ENCODE measurements at places on chromosomes 1 and 21.

DNA sequence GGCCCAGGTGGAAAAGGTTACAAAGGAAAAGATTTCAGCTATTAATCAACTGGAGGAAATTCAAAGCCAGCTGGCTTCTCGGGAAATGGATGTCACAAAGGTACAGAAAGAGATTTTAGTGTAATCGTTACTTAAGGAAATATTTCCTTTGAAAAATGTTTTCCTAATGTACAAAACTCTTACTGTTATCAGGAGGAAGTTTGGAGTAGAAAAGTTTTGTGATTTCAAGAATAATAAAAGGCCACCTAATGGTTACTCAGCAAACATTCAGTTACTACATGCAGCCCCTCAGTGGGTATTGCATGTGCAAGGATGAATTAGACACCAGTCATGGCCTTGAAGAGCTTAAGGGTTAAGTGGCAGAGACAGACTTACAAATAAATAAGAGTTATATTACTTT is 85.2 kb downstream of the SDCCAG8 start:
- no peak for DNase-seq

- no peak for DNase-seq
These were observed 23.7 kb downstream of the GLUL start for GRCh38 chr1:182367926-182368325.

GRCh38 chr1:166915941-166916340 is 39.9 kb upstream of the TADA1 start:
- no peak for DNase-seq

GRCh38 chr1:193411714-193412113 is 225.3 kb upstream of the B3GALT2 start:
- DNase-seq, result no peak

GRCh38 chr1:106621853-106622252 is 434.6 kb upstream of the PRMT6 start:
- peak; percentile 33 for DNase-seq

DNA sequence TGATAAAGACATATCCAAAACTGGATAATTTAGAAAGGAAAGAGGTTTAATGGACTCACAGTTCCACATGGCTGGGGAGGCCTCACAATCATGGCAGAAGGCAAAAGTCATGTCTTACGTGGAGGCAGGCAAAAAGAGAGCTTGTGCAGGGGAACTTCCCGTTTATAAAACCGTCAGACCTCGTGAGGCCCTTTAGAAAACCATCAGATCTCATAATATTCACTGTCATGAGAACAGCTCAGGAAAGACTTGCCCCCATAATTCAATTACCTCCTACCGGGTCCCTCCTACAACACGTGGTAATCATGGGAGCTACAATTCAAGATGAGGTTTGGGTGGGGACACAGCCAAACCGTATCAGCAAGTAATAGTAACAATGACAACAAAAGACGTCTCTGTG is 88.2 kb upstream of the SLC25A33 start:
- DNase-seq, result no peak

- DNase-seq, result no peak
These were observed 3.5 kb downstream of the GNAT2 start for GRCh38 chr1:109615879-109616278.

- peak; percentile 96 for DNase-seq
These were observed 63.4 kb upstream of the COA6 start for GRCh38 chr1:234309598-234310459.

DNA sequence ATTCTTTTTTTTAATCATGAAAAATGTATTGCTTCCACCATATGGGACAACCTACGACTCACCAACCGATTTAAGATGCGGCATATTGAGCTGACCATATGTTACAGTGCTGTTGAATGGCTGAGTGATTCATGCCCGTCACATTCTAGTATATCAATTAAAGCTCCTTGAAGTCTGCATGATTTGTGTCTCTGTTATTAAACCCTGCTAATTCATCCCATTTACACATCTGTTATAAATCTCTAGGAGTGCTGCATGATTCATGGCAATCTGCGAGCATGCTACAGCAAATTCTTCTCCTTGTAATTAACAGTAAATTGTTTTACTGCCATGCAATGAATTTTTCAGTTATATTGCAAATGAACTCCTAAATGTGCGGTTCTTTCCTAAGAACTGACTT is 239.8 kb downstream of the USH2A start:
- DNase-seq, result no peak

DNA sequence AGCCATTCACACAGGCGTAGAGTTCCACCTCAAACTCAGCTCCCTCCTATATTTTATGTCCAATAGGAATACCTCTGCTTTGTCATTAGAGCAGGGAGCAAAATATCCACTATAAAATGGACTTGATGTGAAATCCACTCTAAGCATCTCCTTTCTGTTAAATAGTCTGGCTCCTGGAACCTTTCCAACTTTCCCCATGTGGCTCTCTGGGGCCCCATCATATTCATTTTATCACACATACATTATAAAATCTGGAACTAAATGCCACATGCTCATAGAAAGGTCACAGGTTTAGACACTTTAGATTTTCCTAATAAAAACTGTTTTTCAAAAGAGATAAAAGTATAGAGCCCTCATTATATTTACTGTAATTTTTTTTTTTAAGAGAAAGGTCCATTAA is 82.1 kb downstream of the PTPN14 start:
- DNase-seq, result no peak

GRCh38 chr1:22142315-22143064 is 407 bp downstream of the WNT4 start:
- peak; percentile 28 for DNase-seq

DNA sequence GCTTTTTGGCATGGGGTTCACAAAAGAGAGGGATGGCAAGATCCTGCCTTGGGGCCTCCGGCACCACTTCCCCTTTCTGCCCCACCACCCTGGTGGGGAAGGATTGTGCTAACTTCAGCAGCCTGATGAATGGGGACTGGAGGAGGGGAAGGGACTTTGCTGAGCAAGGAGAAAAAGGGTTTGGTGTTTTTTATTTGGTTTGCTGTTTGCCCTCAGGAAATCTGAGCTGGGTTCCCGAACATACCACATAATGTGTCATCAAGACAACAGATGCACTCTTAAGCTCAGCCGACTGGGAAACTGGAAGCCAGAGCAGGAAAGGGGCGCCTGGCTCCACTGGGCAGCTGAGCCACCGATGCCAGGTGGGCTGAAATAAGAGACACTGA is 19.8 kb downstream of the OLFML2B start:
- DNase-seq, result no peak

DNA sequence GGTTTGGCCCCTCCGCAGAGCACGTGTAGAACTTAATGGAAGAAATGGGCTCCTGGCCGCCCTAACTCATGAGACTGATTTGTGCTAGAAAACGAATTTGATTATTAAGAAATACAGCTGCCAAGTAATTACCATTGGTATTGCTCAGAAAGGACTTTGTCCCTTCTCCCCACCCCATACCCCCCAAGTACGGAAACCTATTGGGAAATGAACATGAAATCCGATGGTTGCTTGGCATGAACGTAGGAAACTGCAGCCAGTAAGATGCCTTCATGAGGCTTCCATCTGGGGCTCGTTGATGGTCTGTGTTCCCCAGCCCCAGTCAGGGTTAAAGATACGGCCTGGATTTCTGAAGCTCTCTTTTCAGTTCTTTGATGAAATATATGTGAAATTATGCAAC is 21.4 kb downstream of the PER3 start:
- DNase-seq, result no peak

- no peak for DNase-seq
These were observed 148.3 kb downstream of the TGFBR3 start for GRCh38 chr1:91737650-91738049.

- DNase-seq, result no peak
These were observed 46.4 kb upstream of the JUN start for GRCh38 chr1:58830291-58830690.

DNA sequence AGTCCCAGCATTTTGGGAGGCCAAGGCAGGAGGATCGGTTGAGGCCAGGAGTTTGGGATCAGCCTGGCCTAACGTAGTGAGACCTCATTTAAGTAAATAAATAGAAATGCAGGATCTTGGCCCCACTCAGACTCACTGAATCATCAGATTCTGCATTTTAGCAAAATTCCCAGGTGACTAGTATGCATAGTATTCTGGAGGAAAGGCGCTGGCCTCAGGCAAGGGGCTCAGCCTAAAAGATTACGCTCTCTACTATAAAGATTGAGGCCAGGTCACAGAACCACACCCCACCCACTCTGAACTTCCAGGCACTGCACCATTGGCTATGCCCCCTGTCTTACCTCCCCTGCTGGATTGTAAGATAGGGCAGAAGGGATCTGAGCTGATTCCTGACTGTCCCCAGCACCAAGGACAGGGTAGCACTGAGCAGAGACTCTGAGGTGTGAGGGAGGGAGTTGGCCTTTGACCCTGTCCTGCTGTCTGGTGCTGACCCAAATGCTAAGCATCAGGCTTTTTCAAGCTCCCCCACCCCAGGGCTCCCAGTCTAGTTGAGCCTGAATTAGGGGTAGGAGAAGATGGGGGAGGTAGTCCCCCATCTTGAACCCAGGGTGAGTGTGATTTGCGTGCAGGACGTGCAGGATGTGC is 2.7 kb downstream of the FOXE3 start:
- no peak for DNase-seq

DNA sequence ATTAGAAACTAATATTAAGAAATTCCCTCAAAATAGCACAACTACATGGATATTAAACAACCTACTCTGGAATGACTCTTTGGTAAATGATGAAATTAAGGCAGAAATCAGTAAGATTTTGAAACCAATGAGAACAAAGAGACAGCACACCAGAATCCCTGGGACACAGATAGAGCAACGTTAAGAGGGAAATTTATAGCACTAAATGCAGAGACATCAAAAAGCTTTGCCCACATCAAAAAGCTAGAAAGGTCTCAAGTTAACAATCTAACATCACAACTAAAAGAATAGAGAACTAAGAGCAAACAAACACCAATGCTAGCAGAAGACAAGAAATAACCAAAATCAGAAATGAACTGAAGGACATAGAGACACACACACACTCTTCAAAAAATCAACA is 48.6 kb upstream of the LRRC8B start:
- DNase-seq, result no peak

DNA sequence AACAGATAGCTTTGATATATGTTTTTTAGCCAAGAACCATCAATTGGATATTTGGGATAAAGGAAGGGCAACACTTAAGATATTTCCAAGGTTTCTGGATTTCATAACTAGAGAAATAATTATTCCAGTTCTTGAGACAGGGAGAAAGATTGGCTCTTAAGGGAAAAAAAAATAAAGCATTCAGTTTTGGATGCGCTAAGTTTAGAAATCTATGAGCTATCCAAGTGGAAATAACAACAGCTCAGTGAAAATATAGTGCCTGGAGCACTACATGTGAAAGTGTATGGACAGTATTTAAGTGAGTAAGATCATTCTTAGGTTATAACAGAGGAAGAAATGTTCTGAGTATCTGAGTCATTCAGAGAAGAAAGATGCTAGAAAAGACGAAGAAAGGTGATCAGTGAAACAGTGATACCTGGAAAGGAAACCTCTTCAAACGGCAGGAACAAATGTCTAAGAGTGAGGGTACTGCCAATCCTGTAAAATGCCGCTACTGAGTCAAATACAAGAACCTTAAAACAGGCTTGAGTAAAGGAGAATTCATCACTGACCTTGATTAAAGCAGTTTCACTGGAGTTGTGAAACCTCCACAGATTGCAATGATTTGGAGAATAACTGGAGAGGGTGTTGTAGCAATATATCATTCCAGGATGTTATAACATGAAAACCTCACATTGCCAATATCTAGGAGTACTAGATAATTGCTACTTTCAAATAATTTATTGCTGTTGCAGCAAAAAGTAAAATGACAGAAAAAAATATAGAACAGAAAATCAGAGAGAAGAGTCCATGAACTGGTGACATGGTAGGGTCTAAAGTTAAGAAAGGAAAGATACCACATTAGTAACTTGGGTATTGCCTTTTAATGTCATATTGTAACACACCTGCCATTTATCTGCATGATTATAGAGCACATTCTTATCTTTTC is 482.1 kb upstream of the RGS18 start:
- no peak for DNase-seq

DNA sequence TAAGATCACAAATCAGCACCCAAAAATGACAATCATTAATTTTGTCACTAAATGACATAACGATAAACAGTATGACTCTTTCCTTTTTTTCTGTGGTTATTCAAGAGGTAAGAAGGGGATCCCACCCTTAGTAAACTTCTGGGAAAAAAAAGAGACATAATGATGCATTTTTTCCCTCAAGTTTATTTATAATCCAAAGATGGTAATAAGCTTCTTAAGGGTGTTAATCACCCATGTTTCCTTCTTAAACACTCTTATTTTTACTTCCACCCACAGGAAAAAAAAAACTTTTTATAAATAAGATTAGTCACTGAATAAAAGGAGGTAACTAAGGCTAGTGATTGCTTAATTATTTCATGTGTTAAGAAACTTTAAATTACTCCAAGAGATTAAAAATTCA is 24.7 kb downstream of the RGS1 start:
- DNase-seq, result no peak

DNA sequence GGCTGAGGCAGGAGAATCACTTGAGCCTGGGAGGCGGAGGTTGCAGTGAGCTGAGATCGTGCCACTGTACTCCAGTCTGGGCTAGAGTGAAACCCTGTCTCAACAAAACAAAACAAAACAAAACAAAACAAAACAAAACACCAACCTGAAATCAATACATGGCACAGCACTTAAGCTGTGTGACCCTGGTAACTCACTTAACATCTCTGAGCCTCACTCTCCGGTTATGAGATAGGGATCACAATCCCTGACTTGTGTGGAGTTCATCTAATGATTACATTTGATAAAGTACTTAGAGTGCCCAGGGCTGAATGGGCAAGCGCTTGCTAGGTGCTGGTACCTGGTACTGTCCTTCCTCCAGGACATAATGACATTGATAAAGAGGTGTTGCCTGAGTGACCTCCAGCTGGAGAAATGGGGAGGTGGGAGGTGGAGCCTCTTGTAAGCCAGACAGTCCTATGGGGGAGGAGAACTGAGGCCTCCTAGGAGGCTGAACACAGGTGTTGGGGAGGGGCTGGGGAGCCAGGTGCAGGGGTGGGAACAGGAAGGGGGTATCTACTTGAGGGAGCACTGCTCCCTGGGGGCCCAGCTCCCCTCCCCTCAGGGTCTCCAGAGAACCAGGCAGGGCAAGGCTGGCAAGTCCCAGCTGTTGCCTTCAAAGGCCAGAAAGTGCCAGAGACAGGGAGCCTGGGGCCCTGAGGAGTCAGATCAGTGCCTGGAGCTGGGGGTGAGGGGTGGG is 17.9 kb downstream of the FOXO6 start:
- DNase-seq, result peak; percentile 52

DNA sequence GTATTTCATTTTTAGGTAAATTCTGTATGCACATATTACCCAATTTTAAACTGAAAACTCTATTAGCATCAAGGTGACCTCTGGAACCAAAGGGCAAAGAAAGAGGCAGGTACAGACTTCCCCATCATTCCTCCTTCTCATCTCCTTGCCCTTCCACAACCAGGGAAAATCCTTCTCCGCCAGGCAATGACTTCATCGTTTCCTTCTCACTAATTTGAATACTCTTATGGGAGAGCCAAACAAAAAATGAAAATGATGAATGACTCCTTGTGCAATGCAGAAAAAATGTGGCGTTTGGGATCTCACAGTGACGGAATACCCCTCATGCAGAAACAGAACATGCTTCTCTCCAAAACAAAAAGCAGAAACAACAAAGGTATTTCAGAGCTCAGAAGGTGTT is 83.7 kb downstream of the HLCS start:
- DNase-seq, result no peak

GRCh38 chr1:111754984-111755330 is 744 bp upstream of the DDX20 start:
- peak; percentile 62 for DNase-seq
